ENCODE measurements at places on chromosomes 6 and 20.

GRCh38 chr20:51064137-51064536 lies 41.2 kb upstream of the KCNG1 start:
- no peaks in the 10 kb centered on the region for H3K36me3 ChIP-seq
- H3K27ac ChIP-seq: no peak overlapping the region
- no peak overlapping the region for H3K4me3 ChIP-seq
- H3K27me3 ChIP-seq: no peaks in the 10 kb centered on the region

DNA sequence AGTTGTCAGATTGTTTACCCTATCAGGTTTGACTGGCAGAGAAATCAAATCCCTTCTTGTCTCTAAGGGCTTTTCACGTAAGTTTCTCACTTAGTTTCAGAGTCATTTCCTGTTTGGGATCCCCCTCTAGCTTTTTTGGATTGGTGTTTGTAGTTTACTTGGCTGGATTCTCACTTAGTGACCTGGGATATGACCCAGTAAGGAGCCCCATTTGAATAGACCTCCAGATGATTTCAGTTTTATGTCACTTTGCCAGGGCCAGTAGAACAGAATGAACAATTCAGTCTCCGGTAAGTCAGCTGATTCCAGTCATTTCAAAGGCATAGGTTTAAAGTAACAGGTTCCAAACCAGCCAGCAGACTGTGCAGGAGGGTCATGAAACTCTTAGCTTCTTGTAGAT lies 8.2 kb downstream of the FAM135A start:
- no peak for DNase-seq
- no peaks in the 10 kb centered on the region for H3K27me3 ChIP-seq
- no peaks in the 10 kb centered on the region for H3K36me3 ChIP-seq
- no peaks in the 10 kb centered on the region for H3K4me1 ChIP-seq

DNA sequence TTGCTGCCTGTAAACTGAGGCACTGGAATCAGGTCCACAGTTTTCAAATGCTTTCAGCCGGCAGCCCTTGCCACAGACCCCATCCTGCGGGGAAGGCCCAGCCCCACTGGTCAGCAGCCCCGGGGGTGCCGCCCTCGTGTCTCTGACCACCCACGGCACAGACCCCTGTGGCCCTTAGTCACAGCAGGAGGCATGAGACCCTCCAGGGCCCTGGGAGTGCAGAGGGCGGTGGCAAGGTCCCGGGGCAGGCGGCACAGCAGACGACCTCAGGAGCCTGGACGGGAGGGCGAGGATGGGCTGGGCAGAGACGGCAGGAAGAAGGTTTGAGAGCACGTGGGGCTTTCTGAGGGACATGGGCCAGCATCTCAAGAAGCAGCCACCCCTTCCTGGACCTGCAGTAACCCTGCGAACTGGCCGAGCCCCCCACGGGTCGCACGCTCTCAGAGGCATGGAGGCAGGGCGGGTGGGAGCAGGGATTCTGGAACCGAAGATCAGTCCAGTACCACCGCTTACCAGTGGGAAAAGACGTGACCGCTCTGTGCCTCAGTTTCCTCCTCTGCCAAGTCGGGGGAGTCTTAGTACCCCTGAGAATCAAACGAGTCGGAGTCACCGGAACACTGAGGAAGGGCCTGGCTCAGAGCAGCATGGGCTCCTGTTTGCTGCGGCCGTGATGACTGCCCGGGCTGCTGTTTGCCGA lies 140.7 kb downstream of the TAF4 start:
- H3K27me3 ChIP-seq: no peaks in the 10 kb centered on the region
- no peak overlapping the region for H3K27ac ChIP-seq
- H3K4me1 ChIP-seq: no peaks in the 10 kb centered on the region

DNA sequence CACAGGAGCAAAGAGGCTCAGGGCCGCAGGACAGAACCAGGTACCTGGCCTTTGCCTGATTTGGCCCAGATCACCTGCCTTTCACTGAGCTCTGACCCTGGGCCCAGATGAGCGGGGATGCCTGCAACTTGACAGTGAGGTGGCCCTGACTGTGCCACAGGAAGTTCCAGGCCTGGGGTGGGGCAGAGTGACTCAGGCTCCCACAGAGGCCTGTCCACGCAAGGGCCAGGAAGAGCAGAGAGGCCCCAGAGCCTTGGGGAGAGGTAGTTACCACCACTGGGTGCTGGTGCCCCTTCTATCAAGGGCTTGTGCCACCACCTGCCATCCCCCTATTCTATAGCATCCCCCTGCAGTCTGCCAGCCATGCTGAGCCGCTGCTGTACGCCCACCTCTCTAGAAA lies 4.1 kb upstream of the NOL4L start:
- H3K36me3 ChIP-seq: no peaks in the 10 kb centered on the region
- H3K27me3 ChIP-seq: peaks cover 14% of the 10 kb centered on the region
- no peaks in the 10 kb centered on the region for H3K4me1 ChIP-seq
- DNase-seq: no peak
- H3K27ac ChIP-seq: no peak overlapping the region

Measured in cardiac muscle cell (in vitro differentiated cells and primary cell).